ENCODE measurements at places on chromosomes 1 and 21.

DNA sequence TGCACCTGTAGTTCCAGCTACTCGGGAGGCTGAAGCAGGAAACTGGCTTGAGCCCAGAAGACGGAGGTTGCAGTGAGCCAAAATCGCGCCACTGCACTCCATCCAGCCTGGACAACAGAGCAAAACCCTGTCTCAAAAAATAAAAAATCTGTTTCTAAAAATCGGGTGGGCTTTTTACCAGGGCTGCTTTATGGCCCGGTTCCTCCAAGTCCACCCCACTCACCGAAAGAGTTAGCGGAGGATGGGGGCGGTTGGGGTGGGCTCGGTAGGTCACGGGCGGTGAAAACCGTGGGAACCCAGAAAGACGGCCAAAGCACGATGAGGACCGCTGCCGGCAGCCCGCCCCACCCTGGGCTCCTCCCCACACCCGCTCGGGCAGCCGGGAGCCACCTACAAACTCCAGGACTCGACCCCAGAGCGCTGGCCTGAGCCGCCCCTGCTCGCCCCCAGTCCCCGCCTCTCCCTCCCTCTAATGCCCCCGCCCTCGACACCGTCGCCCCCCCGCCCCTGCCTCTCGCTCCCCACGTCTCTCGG is 846 bp upstream of the PER3 start:
- H3K27me3 ChIP-seq: no peaks in the 10 kb centered on the region
- DNase-seq: peak; percentile 69
- no peaks in the 10 kb centered on the region for H3K4me1 ChIP-seq
- peak overlapping the region; percentile 33 for H3K4me3 ChIP-seq

DNA sequence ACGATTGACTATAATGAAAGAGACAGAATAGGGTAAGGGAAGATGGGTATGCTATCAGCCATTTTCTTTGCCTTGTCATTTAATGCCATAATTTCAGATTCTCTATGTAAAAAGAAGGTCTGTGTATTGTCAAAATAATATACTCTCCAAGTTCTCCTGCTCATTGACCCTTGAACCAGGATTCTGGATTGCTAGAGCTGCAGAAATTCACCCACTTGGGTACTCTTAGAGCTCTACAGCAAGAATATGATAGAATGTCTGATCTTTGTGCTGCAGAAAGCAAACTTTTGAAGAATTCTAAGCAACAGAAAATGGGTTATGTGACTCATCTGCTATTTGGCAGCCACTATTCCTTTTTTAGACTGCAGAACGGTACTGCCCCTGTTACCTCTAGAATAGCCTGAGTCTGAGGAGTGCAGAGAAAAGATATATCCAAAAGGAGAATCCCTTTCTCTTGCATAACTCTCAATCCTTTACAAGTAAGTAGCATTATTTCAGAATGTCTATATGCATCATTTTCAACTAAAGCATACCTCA is 78.2 kb upstream of the TENT5C start:
- no peak overlapping the region for H3K27ac ChIP-seq
- H3K36me3 ChIP-seq: peaks cover 8% of the 10 kb centered on the region
- no peaks in the 10 kb centered on the region for H3K27me3 ChIP-seq
- H3K4me1 ChIP-seq: no peaks in the 10 kb centered on the region
- H3K4me3 ChIP-seq: no peak overlapping the region

DNA sequence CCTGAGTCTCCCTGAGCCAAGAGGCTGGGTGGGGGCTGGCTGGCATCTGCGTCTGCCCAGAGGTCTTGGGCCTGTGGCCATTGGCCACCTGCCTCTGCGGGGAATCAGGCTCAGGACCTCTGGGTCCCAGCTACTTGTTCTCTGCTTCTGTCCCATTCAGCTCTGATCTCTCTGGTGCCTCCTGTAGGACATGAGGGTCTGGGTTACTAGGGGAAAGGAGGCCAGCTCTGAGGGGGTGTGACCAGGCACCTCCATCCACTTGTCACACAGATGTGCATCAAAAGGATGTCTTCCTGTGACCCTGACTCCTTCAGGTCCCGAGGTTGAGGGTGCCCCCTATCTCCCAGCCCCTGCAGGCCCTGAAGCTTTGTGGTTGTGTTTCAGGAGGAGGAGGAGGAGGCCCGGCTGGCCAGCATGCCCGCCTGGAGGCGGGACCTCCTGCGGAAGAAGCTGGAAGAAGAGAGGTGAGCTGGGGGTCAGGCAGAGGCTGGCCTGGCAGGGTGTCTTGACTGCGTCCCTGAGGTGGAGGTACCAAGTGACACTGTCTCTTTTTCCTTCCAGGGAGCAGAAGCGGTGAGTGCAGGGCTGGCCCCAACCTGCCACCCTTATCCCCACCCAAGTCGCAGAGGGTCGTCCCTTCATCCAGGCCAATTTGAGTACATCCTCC is 9.0 kb downstream of the TNFRSF25 start:
- no peak overlapping the region for H3K27ac ChIP-seq
- H3K27me3 ChIP-seq: no peaks in the 10 kb centered on the region
- no peak for DNase-seq
- H3K4me3 ChIP-seq: no peak overlapping the region
- H3K36me3 ChIP-seq: no peaks in the 10 kb centered on the region

DNA sequence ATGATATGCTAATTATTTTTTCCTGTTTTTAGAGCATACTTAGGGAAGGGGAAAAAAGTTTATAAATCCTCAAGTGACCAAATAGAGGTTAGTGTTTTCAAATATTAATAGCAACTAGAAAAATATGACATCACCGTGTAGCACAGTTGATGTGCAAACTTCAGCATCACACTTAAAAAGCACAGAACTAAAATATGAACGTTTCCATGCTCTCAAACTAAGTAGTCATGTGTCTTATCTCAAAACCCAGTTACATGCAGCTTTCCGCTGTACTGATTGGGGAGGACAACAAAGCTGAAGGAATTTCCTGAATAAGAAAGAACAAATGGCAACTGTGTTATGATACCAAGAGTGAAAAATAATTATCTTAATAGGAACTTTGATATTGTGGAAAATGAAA is 903.7 kb downstream of the ADGRL2 start:
- no peak overlapping the region for H3K4me3 ChIP-seq
- no peak overlapping the region for H3K27ac ChIP-seq
- no peaks in the 10 kb centered on the region for H3K36me3 ChIP-seq
- DNase-seq: peak; percentile 57
- H3K27me3 ChIP-seq: no peaks in the 10 kb centered on the region
